ENCODE measurements at places on chromosomes 2 and 18.

DNA sequence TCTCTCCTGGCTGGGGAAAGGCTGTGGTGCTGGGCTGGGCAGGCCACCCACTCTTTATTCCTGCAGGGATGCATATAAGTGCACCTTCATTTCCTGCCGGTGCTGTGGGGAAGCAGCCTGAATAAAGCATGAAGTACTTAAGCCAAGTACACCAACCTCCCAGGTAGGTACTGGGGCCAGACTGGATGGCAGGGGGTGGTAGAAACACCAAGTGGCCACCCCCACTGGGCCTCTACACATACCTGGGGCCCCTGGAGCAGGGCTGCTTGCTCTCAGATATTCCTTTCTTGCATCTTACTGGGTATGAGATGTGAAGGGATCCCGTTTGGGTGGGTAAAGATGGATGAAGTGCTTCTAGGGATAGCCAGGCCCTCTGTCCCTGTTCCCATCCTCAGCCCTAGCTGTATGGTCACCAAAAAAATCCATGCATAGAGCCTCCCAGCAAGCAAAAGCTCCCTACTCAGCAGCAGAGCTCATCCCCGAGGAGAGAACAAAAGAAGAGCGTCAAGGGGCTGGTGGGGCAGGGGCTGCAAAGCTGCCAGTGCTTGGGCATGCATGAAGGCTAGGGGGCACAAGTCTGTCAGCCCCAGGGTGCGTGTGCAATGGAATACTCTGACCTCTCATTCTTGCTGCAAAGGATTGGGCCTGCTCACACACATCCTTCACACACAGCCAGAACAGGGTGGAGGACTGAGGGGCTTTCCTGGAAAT lies 22.0 kb downstream of the CCT7 start:
- DNase-seq, result no peak

DNA sequence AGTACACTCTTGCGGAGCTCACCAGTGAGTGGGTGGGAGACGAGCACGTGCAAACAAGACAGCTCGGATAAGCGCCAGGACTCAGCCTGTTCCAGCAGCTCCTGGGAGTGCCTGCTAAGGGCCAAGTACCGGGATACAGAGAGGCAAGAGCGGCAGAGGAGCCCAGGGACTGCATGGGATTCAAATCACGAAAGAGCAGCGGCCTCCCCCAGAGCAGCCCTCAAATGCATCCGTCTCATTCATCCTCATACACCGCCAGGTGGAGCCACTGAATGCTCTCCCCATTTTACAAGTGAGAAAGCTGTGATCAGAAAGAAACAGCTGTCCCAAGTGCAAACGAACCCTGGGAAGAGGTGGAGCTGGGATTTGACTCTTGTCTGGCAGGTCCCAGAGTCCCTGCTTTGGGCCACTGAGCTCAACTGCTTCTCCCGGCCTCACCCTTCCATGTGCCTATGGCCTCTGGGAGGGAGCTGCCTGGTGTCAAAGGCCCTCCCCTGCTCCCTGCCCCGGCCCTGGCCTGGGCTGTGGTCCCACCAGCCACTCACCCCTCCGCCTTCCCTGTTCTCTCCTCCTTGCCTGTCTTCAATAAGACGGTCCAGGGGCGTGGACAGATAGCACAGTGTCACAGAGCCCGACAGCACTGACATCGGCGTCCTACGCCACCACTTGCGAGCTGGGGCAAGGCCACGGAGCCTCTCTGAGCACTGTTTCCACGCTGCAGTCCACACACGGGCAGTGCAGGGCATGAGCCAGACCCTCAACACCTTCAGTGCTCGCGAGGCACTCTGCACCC lies 72.8 kb upstream of the TAF1B start:
- DNase-seq, result peak; percentile 27

DNA sequence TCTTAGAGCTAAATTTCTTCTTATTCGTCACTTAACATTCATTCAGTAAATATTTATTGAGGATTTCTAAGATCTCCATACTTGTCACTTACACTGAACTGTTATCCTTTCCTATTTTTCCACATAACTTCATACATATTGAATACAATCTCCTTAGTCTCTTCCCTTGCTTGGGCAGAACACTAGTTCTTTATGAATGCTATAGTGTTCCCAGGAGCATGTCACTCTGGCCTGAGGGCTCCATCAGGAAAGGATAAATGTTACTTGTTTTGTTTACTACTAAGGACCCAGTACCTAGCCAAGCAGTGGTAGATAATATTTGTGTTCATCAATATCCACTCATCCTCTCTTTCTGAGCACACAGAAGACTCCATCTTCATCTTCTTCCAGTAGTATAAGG lies 544.7 kb downstream of the ZEB2 start:
- DNase-seq, result no peak

- DNase-seq, result no peak
Measured at GRCh38 chr2:201980389-201980821, 53.2 kb upstream of the FZD7 start.

- DNase-seq, result no peak
Measured at GRCh38 chr2:14826518-14826917, 194.0 kb downstream of the LRATD1 start.

DNA sequence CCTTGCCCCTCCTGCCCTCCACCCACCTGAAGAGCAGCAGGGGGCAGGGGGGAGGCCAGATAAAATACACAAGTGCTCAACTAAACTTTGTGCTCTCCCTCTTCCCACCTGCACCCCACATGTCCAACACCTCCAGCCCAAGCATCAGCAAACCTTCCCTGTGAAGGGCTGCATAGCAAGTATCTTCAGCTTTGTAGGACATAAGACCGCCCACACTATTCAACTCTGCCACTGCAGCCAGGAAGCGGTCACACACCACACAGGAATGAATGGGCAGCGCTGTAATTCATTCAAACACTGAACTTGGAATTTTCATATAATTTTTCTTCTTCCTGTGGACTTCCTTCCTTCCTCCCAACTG lies 27.5 kb downstream of the TFCP2L1 start:
- DNase-seq, result no peak

- DNase-seq, result no peak
Measured at GRCh38 chr2:40279001-40279400, 172.9 kb downstream of the SLC8A1 start.

DNA sequence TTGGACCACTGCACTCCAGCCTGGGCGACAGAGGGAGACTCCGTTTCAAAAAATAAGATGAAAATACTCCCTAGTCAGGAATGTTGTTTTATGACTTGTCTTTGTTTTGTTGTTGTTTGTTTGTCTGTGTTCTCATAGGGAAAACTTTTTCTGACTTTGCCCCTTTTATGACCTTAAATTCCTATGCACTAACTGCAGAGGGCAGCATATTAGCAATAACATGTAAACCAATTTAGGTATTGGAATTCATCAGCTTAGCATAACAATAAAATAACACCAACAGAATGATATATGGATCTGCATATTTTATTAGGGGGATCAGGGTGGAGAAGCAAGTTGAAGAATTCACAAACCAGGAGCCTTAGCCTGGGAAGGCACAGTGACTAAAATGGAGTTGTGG lies 631.5 kb downstream of the SUCLG1 start:
- no peak for DNase-seq

GRCh38 chr18:24315170-24315569 lies 82.5 kb downstream of the OSBPL1A start:
- no peak for DNase-seq

DNA sequence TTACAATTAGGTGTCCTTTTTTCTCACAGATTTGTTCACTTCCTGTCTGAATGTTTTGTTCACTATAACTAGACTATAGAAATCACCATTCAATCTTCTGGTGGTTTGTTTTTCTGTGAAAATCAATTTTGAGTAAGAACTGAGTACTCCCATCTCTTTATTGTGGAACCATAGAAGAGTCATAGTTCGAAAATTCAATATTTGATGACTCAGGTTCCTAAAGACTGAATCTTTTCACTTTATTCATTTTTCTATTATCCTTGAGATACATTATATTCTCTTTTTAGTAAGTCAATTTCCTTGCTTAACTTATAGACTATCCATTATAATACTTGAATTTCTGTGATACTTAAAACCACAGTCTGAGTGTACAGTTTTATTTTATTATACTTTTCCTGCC lies 49.3 kb upstream of the KCNH7 start:
- no peak for DNase-seq

- no peak for DNase-seq
Measured at GRCh38 chr2:55838653-55839052, 84.9 kb downstream of the EFEMP1 start.

DNA sequence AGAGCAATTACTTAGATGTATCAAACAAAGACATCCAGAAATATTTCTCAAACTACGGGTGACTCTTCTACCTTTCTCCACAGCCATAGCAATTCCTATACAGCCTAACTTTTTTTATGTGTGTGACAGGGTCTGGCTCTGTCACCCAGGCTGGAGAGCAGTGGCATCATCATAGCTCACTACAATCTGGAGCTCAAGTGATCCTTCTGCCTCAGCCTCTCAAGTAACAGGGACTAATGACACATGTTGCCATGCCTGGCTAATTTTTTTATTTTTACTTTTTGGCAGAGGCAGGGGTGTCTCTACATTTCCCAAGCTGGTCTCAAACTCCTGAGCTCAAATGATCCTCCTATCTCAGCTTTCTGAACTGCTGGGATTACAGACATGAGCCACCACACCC lies 328.9 kb upstream of the NT5C1B start:
- no peak for DNase-seq

DNA sequence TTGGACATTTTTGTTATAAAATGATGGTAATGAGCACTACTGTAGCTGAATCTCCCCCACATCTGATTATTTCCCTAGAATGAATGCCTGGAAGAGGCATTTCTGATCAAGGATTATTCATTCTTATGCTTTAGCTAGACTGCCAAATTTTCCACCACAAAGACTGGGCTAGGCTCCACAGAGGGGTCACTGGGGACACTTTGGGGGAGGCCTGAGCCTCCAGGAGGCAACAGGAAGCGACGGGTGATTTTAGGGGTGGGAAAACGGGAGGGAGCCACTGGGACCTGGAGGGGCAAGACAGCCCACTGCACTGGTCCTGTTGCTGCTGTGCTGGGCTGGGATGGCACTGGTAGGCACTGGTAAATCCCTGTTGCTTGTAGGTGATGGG lies 2.4 kb upstream of the ASB1 start:
- DNase-seq, result no peak

DNA sequence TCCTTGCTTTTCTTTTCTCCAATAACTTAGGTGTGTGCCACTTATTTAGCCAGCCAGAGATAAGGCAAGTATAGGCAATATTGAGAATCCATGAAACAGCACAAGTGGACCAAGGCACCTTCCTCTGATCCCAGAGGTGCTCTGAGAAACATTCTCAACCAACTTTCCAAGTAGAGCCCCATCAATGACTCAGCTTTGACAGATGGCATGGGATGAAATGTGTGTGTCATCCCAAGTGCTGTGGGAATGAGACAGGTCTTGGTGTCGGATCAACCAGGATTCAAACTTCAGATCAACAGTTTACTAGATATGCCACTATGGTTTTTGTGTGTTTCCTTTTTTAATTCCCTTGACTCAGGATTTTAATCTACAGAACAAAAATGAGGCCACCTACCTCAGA lies 164.0 kb downstream of the GRB14 start:
- DNase-seq, result no peak

GRCh38 chr2:72524071-72524470 lies 301.8 kb downstream of the EXOC6B start:
- DNase-seq, result no peak

GRCh38 chr2:205786976-205787375 lies 104.7 kb downstream of the NRP2 start:
- DNase-seq, result no peak

DNA sequence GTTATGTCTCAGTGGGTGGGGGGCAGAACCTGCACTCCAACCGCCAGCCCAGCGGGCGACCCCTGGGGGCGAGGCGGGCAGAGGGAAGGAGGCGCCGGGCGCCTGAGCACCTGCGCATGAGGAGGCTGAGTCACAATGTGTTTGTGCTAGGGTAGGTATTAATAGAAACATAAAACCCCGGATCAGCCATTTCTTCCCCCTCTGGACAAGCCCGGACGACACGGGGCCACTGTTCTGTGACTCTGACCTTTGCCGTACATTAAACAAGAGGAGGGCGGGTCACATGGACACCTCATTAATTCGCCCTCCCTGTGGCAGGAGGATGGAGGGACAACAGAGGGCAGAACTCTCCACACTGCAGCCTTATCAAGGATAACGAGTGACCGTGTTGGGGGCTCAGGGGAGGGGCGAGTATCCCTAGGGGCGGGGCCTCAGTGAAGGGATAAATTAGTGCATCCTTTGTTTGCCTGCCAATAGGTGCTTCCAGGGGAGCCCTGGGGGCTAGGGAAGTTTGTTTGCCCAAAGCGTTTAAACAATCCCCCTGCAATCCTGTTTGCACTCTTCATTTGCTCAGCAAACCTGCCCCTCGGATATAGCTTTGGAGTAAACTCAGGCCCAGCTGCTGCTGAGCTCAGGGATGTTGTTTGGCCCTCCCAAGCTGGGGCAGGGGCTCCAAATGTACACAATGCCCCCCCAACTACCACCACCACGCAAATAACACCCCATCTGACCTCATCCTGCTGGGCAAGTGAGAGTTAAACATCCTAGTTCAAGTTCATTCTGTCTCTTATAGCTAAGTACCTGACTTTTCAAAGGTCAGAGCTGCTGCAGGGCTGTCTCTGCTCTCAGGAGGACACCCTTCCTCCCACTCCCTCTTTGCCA lies 171.2 kb upstream of the GLI2 start:
- no peak for DNase-seq

DNA sequence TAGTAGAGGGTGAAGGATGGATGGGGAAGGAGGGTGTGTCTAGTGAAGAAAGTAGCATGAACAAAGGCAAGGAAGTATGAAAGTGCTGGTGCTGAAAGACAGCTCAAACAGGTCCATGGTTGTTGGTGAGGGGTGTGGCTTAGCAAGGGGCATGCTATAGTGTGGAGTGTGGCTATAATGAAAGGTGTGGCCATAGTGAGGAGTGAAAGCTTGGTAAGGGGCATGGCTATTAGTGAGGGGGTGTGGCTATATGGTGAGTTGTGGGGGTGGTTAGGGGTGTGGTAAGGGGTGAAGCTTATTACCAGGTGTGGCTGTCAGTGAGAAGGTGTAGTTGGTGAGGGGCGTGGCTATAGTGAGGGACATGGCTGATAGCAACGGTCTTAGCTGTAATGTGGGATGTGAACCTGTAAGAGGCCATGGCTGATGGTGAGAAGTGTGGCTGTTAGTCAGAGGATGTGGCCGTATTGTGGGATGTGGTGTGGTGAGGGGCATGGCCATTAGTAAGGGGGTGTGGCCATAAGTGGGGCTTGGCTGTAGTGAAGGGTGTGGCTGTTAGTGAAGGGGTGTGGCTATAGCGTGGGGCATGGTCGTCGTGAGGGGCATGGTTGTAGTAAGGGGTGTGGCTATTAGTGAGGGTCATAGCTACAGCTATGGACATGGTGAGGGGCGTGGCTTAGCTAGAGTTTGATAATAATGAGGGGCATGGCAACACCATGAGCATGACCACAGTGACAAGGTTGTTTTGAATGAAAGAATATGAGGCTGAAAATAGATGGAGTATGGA lies 549.6 kb downstream of the FBXO15 start:
- no peak for DNase-seq

- no peak for DNase-seq
Measured at GRCh38 chr2:126449677-126450076, 206.3 kb upstream of the GYPC start.

- peak; percentile 75 for DNase-seq
Measured at GRCh38 chr18:76496194-76496890, 1.3 kb upstream of the ZNF516 start.
